ENCODE measurements at places on chromosomes 5 and 9. TPM values are rescaled to one million over a fixed set of nuclear protein-coding genes. Genes with fewer than 3 reads are reported as not detected.

TICAM2 gene
- 2.4 TPM for total RNA-seq

TIMD4 gene
- total RNA-seq, result not detected

GMCL2 gene
- total RNA-seq, result not detected

CDC26 gene
- 16.5 TPM for total RNA-seq

UBLCP1 gene
- 18.5 TPM for total RNA-seq

IFNK gene
- not detected for total RNA-seq

TAF9 gene
- total RNA-seq, result 38.5 TPM

EIF4E1B gene
- 0.55 TPM for total RNA-seq

GABRB2 gene
- 16.1 TPM for total RNA-seq

SPINK7 gene
- total RNA-seq, result not detected

Data from camera-type eye (tissue), 1 donor.